ENCODE measurements at places on chromosomes 4 and X.

DNA sequence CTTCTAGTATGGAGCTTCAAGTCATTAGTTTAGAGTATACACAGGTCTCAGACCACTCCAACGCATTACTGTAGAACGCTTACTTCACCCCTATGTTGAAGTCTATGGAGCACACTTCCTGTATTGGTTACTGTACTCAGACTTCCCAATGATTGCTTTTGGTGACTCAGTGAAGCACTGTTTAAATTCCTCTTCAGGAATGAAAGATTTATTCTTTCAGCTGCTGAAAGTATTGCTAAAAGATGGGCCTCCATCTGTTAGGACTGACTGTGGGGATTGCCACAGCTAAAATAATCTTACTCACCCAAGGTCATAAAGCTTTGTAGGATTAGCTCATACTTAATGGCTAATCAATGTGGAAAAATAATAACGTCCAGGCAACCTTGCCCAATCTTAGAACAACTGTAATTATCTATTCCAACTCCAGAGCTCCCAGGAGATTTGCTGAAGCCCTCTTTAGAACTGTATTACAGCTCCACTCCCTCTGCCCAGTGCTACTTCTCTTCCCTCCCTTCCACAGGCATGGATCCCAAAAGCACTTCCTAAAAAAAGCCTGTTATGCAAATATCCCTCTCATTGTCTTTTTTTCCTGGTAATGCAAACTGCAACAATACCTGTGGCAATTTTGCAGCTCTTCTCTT, 281.9 kb upstream of the HS3ST1 start:
- no peak for DNase-seq

DNA sequence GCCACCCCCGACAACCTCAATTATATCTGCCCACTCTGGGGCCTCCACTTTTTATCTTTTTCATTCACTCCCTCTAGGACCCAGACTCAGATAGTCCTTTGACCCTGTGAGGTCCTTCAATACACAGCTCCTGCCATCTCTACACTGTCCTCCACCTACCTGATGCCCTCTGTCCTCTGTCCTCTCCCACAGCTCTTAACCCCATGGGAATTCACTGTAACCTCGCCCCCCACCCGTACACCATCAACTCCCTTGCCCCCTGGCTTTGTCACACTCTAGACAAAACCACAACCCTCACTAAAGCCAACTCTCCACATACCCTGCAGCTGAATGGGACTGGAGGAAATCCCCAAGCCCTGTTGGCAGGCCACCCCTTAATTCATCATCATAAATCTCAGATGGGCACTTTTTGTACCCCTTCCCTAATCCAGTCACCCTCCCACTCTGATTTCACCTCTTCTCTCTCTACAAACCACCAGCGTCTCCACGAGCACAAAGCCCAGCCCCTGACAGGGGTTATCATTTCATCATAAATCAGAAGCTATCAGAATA, 52.3 kb upstream of the ENPP6 start:
- DNase-seq: no peak

GRCh38 chr4:173521467-173522159, 8.4 kb downstream of the HAND2 start:
- DNase-seq: no peak

DNA sequence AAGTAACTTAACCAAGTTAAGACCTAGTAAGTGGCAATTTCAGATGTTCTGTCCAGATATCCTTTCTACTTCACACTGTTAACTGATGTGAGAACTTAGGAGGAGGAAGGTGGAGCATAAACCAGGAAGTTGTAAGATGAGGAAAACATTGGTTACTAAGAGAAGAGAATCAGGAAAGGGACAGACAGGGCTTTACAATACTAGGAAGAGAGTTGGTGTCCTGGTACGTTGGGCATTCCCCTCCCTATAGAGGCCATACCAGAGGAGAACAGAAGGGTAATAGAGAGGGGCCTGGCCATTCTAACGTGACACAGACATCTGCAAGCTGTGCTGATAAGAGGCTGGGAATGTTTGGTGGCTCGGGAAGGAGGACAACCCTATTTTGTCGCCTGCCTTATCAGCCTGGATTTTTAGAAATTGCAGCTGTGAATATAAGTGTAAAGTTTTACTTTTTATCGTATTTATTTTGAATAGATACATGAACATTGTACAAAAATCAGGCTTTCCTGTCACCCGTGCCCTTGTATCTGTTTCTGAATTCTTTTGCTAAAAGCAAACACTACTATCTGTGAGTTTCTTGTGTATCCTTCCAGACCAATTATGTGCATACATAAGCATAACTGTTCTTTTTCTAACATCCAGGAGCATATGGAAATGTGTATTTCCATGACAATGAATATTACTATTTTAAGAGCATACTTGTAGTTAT, 53.5 kb upstream of the HPRT1 start:
- DNase-seq: no peak

GRCh38 chr4:24858550-24858949, 54.3 kb downstream of the CCDC149 start:
- no peak for DNase-seq

- DNase-seq: no peak
Observed at GRCh38 chrX:18985186-18985435, 1.2 kb upstream of the PHKA2 start.

DNA sequence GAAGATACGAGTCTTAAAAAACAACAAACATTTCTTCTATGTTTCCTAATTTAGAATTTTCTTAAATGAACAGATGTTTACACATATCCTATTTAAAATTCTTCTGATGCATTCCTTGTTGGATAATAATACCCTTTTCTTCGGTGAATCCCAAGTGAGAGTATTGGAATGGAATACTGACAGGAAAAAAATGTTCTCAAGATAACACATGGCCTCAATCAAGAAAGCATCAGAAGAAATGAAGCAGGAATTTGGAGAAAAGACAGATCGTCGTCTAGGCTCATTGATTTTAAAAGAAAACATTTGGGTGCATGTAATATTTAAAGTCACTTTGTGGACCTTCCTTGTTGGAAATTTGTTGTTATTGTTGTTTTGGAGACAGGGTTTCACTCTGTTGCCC, 196.9 kb upstream of the ANK2 start:
- no peak for DNase-seq

GRCh38 chr4:81605271-81605670, 133.6 kb upstream of the RASGEF1B start:
- no peak for DNase-seq

DNA sequence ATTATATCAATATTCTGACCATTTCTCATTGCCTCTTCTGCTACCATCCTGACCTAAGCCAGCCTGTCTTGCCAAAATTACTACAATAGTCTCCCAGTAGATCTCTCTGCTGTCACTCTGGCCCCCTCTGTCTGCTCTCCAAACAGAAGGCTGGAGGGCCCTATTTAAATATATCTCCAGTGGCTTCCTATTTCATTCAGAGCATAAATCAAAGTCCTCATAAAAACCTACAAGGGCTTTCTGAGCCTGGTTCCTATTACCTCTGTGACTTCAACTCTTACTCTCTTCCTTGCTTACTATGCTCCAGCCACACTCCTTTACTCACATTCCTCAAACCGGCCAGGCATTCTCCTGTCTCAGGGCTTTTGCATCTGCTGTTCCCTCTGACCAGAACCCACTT, 19.0 kb downstream of the IGSF1 start:
- no peak for DNase-seq

GRCh38 chrX:125533352-125533751, 213.7 kb downstream of the TEX13C start:
- no peak for DNase-seq

GRCh38 chrX:40950546-40950945, 134.7 kb upstream of the USP9X start:
- DNase-seq: no peak

DNA sequence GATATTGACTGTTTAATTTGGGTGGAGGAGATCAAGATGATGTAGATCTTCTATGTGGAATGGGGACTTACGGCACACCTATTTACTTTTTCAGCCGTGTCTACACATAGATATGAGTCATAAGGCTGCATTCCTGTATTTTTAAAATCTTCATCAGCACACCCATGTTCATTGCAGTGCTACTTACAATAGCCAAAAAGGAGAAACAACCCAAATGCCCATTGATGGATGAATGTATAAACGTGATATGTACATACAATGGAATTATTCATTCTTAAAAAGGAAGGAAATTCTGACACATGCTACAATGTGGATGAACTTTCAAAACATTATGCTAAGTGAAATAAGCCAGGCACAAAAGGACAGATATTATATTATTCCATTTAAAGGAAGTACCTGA, 98.6 kb downstream of the AASDH start:
- DNase-seq: no peak

GRCh38 chr4:38030023-38030422, 69.8 kb downstream of the PTTG2 start:
- DNase-seq: no peak

- no peak for DNase-seq
Observed at GRCh38 chr4:148025981-148026380, 294.1 kb downstream of the ARHGAP10 start.

DNA sequence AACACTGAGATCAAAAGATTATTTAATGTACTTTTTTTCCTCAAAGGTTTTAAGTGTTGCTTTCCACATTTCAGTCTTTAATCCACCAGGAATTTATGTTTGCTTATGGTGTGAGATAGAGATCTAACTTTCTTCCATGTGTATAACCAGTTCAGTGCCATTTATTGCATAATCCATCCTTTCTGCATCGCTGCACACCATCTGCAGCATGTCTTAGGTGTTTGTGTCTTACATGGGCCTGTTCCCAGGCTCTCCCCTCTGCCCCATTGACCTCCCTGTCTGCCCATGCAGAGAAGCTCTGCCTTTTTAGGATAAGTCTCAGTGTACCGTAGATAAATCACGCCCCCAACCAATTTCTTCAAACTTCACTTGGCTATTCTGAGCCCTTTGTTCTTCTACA, 30.3 kb downstream of the NSDHL start:
- no peak for DNase-seq

DNA sequence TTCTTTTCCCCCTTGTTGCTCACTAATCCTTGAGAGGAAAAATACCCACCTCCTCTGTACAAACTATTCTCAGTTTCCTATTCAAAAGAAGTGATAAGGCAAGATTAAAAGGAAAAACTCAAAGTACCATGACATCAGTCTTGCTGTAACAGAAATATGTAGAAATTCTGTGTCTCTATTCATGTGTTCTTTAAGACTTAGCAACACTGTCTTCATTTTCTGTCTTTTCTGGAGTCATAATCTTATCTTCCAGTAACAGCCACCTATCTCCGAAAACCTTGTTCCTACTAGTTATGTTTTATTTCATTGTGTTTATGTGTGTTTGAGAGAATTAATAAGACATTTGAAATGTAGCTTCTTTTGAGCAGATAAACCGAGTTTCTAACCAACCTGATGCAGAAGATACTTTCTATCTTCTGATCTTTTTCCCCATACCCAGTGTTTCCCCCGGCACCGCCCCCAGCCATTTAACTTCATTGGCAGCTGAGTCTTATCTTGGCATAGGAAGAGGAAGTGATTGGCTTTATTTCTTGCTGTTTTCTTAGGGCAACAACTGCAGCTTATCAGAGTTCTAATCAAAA, 8.0 kb downstream of the FAM241A start:
- DNase-seq: no peak

GRCh38 chr4:68865188-68865638, 49.4 kb downstream of the UGT2B10 start:
- DNase-seq: no peak

GRCh38 chr4:82525307-82525911, 36.4 kb downstream of the TMEM150C start:
- DNase-seq: no peak
